ENCODE measurements at places on chromosomes 3 and 15.

- DNase-seq: no peak
Observed at GRCh38 chr3:112904786-112905185, 58.1 kb upstream of the CD200R1L start.

DNA sequence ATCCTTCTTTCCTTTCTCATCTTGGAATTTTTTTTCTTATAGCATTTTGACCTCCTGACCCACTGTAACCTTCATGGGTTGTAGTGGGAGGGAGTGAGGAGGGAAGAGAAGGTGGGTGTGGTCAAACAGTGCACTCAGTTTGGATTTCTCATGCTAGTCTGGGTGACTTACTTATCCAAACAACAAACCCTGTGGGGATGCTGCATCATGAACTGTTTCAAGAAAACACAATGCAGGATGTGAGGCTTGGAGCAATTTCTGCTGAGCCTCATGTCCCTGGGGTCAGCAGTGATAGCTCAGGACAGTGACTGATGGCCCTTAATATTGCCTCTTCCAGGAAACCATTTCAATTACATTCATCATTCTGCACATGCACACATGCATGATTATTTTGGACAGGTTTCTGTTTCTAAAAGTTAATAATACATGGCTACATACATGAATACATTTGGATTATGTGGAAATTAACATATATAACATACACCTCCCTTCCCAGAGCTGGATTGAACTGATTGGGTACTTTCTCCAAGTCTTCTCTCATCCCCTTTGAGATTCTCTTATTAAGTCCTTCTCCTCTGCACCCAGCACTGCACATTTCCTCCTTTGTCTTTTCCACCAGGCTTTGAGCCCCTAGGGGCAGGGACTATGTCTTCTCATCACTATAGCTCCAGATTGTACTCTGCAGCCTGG is 61.2 kb downstream of the ADAMTSL3 start:
- no peak for DNase-seq

GRCh38 chr3:112976001-112976400 is 1.1 kb upstream of the CD200R1 start:
- DNase-seq: no peak

DNA sequence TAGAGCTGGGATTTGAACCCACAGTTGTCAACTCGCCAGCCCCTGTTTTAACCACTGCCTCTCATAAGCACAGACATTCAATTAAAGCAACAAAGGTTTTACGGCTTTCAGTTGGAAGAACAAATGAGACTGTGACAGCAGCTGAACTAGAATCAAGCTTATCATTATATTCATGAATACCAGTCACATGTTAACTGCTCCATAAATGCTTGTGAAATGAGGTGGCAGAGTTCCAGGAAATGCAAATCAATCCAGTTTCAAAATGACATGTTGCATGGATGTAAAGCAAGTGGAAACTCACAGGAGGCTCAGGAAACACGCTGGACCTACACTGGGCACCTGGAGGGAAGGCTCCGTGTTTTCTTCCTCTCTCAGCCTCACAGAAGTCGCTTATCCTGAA is 3.9 kb downstream of the GP5 start:
- DNase-seq: no peak

Measured in epithelial cell of proximal tubule (primary cell).